Naive thymus-derived CD8-positive, alpha-beta T cell (primary cell): ENCODE measurements at places on chromosomes 12 and 14.

- peak; percentile 13 for DNase-seq
Observed at GRCh38 chr12:7923241-7924236, 12.4 kb downstream of the SLC2A3 start.

- DNase-seq, result no peak
Observed at GRCh38 chr14:35810963-35811362, 1.9 kb upstream of the RALGAPA1 start.

- DNase-seq, result no peak
Observed at GRCh38 chr12:108570743-108571608, 8.6 kb downstream of the ISCU start.

- no peak for DNase-seq
Observed at GRCh38 chr14:34971381-34971780, 11.4 kb upstream of the SRP54 start.

DNA sequence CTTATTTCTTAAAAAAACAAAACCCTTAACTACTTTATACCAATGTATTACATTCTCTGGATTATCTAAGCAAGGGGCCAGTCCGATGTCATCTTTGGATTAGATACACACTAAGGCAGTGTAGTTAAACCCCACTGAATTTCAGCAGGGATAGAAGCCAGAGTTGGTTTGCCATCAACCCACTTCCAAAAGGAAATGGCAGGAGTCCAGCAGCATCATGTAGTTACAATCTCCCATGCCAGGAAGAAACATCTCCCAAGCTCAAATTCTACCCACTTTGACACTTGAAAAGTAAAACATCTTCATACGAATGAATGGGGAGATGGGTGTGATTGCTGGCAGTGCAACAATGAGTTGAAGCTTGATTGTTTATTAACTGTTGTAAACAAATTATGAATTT, 203.5 kb upstream of the PLXNC1 start:
- no peak for DNase-seq

DNA sequence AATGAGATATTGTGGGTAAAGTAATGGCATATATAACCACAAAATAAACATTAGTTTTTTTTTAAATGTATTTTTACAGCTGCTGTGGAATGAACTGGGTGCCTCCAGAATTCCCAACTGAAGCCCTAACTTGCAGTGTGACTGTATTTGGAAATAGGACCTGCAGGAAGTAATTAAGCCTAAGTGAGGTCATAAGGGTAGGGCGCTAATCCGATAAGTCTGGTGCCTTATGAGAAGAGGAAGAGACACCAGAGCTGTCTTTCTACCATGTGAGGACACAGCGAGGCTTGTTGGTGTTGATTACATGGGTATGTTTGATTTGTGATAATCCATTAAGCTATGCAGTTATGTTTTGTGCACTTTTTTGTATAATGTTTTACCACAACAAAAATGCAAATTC, 136.8 kb downstream of the TPH2 start:
- DNase-seq, result no peak

DNA sequence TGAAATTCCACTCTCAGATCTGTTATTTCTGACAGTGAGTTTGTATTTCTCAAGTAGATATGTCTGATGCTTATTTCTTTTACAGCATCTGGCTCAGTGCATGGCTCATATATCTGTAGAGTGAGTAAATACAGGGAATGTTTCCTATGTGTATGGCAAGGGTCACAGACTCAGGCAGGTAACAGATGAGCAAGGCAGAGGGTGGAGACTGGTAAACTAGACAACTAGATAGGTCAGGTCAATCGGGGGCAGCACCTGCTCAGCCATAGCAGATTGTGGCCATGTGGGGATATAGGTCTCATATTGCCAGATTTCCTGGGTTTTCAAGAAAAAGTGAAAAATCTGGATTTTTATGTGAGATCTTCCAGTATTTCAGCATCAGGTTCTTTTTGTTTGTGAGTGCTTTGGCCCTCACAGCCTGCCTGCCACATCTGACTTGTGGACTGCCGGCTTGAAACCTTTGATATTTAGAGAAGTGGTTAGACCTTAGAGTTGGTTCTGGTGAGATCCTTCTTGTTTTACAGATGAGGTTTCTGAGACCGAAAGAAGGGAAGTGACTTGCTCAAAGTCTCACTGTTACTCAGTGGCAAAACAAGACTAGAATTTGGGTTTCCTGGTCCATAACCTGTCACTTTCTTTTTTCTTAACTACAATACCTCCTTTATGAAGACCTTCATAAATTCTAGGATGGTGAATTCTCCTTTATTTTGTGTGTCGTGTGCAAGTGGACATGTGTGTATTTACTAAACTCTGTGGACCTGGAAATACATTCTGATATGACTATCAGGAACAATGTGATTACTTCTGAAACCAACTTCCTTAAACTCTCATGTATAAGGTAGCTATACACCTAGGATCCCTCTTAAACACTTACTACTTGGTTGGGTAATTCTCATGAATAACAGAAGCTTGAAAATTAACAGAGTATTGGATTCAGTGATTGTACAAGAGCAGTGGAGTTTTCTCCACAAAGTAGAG, 34.4 kb downstream of the PROX2 start:
- DNase-seq, result no peak

DNA sequence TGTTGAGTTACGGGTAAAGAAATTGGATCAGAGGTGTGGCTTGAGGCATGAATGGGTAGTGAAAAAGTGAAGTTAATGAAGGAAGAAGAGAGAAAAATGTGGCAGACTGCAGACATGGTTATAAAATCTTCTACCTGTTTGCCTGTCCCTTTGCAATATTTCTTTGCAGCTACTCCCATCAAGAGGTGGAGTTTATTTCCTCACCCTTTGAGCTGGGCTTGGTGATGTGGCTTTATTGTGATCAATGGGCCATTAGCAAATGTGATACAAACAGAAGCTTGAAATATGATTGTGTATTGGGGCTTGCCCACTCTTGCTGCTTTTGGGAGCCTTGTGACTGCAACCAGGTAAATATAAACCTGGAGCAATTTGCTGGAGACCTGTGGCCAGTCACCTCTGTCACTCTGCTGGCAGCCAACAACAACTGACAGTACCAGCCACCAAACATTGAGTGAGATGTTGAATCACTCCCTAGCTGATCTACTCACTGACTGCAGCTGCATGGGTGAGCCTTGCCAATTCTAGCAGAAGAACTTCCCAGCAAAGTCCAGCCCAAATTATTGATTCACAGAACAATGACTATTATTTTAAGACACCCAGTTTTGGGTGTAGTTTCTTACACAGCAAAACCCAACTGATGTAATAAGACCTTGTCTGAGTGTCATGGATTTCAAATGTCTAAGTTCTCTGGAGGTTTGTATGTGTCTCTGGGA, 151.0 kb upstream of the ATP2B1 start:
- no peak for DNase-seq

GRCh38 chr12:116528065-116528464, 31.1 kb upstream of the MAP1LC3B2 start:
- no peak for DNase-seq

- no peak for DNase-seq
Observed at GRCh38 chr12:12542286-12542685, 20.4 kb downstream of the DUSP16 start.

DNA sequence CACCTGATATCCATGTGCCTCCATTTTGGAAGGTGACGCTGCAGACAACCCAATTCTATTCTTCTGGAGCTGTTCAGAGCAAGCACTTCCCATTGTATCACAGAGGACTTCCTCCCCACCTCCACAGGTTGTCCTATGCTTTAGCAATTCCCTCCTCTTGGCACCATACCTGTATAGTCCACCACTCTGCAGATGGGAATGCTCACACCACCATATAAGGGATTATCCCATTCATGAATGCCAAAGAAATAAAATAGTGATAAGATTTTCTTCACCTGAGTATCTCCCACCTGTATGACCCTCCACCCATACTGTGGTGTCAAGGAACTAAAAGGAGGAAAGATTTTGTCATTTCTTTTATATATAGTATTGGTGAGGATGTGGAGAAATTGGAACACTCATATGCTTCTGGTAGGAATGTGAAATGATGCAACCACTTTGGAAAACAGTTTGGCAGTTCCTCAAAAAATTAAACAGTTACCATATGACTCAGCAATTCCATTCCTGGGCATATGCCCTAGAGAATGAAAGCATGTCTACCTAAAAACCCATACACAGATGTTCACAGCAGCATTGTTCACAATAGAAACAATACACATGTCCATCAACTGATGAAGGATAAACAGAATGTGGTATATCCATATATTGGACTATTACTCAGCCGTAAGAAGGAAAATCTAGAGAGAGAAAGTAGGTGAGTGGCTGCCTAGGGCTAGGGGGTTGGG, 75.2 kb downstream of the FIGNL2 start:
- DNase-seq, result no peak

- DNase-seq, result no peak
Observed at GRCh38 chr12:39959031-39959430, 146.8 kb downstream of the SLC2A13 start.

DNA sequence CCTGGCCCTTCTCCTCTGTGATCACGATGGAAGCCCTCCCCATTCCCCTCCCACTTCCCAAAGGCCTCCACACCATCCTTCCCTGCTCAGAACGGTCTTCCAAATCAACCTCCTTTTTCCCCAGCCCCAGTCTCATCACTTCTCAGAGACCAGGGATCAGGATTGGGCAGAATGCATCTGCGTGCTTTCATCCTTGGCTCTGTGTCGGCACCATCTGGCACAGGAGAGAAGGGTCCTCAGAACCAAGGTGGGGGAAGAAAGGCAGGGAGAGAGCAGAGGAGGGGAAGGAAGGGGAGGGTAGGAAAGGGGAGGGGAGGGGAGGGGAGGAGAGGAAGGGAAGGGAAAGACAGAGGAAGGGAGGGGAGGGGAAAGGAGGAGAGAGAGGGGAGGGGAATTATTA, 52.4 kb upstream of the FICD start:
- DNase-seq, result no peak

- peak; percentile 58 for DNase-seq
Observed at GRCh38 chr12:30694412-30695198, 1.1 kb downstream of the IPO8 start.

DNA sequence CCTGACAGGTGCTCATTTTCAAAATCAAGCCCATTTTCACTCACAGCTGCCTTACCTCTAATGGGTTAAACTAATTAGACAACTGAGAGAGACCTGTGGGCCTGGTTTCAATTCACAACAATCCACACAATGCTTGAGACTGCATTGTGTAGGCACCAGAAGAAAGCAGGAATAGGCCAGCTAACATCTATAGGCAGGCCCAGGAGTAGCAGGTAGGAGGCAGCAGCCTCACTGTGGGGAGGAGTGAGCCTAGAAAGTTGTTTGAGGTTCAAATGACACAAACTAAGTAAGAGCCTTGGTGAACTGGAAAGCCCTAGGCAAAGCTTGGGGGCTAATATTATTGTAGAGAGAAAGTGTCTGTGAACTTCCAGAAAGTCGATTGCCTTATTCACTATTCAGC, 289.5 kb upstream of the CCDC196 start:
- no peak for DNase-seq

- DNase-seq, result no peak
Observed at GRCh38 chr12:83326666-83327065, 640.0 kb downstream of the TMTC2 start.

- no peak for DNase-seq
Observed at GRCh38 chr12:92136965-92137721, 8.5 kb downstream of the BTG1 start.

- DNase-seq, result no peak
Observed at GRCh38 chr12:63163541-63163940, 12.5 kb upstream of the AVPR1A start.

DNA sequence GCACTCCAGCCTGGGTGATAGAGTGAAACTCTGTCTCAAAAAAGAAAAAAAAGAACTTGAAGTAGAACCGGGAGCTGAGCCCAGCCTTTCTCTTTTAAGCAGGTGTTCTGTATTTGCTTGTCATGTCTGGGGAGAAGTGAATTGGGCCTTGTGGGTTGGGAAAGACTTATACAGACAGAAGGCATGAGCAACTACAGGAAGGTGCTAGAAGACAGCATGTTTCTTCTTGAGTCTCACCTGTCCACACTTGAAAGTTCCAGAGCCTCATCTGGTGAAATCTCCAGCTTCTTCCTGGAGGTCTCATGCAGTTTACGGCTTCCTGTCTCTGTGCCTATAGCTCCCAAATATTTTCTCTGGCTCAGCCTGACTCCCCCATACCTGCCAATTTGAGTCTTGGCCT, 2.5 kb downstream of the PGAM5 start:
- DNase-seq, result no peak

DNA sequence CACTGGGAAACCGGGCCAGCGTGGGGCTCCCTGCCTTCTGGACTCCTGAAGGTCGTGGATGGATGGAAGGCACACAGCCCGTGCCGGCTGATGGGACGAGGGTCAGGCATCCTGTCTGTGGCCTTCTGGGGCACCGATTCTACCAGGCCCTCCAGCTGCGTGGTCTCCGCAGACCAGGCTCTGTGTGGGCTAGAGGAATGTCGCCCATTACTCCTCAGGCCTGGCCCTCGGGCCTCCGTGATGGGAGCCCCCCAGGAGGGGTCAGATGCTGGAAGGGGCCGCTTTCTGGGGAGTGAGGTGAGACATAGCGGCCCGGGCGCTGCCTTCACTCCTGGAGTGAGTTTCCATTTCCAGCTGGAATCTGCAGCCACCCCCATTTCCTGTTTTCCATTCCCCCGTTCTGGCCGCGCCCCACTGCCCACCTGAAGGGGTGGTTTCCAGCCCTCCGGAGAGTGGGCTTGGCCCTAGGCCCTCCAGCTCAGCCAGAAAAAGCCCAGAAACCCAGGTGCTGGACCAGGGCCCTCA, 26.9 kb downstream of the HIP1R start:
- no peak for DNase-seq

GRCh38 chr14:102418169-102418852, 55.6 kb downstream of the TECPR2 start:
- DNase-seq, result no peak

GRCh38 chr14:94964931-94965330, 192.4 kb downstream of the DICER1 start:
- DNase-seq, result no peak

DNA sequence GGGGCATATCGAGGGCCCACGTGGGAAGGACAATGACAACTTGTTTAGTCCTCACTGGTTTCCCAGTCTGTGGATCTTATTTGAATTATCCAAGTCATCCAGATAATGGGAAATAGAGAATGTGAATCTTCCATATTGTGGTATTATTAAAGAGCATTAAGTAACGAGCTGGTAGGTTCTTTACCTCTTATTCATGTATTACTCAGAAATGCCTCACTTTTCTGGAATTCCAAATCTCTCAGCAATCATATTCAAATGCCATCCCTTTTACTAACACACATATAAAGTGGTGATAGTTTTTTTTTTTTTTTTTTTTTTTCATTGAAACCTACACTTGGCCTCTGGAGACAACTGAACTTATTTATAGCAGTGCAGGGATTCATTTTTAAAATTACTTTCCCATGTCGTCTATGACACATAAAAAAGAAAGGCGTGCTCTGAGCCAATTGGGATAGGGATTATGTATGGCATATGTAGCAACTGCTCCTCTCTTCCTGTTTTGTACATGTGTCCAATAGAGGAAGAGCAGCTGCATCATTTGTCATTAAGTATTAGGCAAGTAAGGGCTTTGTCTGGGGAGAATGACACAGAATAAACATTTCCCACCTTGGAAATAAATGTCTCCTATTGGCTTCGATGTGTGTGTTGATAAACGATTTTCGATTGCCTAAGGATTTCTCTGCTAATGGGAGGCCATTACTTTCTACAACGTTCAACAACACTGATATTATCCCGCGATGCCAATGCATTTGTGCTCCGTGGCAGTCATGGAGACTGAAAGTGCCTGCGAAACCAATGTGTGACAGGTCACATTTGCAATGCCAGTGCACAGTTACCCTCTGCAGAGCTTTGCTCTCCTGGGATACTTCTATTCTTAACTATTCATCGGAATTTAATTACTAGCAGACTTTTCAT, 78.6 kb upstream of the IFNG-AS1 start:
- no peak for DNase-seq

- no peak for DNase-seq
Observed at GRCh38 chr12:82898441-82898840, 211.7 kb downstream of the TMTC2 start.

GRCh38 chr12:13489246-13489645, 292.7 kb downstream of the EMP1 start:
- no peak for DNase-seq
